H1 (cell line): ENCODE measurements at places on chromosomes 3 and 15.
A peak's percentile ranks its signal among the peaks of the same experiment; 100 is the strongest.

GRCh38 chr3:23549148-23549910, 256.4 kb upstream of the UBE2E1 start:
- no peak overlapping the region for H3K27ac ChIP-seq
- no peaks in the 10 kb centered on the region for H3K27me3 ChIP-seq
- no peaks in the 10 kb centered on the region for H3K36me3 ChIP-seq
- DNase-seq: no peak

DNA sequence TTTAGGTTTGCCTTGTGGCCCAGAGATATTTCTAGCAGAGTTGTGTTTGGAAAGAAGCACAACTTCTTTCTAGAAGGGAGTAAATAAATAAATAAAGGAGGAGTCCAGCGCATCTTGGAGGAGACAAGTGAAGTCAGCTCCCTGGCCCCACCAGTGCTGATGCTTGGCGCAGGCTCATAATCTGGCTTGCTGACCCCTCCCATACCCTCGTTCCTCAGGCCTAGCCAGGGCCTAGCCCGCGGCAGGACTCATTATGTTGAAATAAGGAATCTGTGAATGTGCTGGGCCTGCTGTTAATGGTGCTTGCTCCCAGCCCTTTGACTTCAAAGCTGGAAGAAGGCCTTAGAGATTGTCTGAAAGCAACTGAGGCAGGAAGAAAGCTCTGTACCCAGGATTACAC, 3.1 kb downstream of the ZNF710 start:
- H3K4me3 ChIP-seq: no peak overlapping the region
- peaks cover 18% of the 10 kb centered on the region for H3K4me1 ChIP-seq
- H3K36me3 ChIP-seq: no peaks in the 10 kb centered on the region
- H3K27ac ChIP-seq: no peak overlapping the region
- no peaks in the 10 kb centered on the region; the same call in 1 of the 2 replicates for H3K27me3 ChIP-seq

DNA sequence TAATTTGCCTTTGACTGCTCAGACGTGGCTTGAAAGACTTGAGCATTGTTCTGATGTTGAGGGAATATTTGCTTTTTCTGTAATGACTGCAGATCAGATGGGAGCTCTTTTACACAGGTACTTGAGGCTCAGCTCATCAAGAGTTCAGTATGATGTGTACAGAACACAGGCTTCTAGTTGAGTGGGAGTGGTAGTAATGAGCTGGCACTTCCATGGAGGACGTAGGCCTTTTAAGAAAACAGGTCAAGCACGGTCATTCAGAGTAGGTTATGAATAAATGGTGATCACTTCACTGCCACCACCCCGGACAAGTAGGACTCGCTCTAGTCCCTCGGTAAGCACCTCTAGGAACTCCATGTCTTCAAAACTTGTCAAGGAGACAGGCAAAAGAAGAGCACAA, 8.8 kb downstream of the EMC4 start:
- no peak for DNase-seq
- H3K4me1 ChIP-seq: no peaks in the 10 kb centered on the region
- H3K4me3 ChIP-seq: no peak overlapping the region
- peaks cover 24% of the 10 kb centered on the region for H3K36me3 ChIP-seq
- H3K27me3 ChIP-seq: no peaks in the 10 kb centered on the region

GRCh38 chr3:139455855-139456254, 20.5 kb downstream of the RBP2 start:
- no peak for DNase-seq
- no peak overlapping the region for H3K4me3 ChIP-seq
- H3K27me3 ChIP-seq: no peaks in the 10 kb centered on the region
- no peaks in the 10 kb centered on the region for H3K36me3 ChIP-seq

GRCh38 chr15:66136948-66137347, 116.6 kb downstream of the MEGF11 start:
- no peaks in the 10 kb centered on the region for H3K4me1 ChIP-seq
- no peak overlapping the region for H3K27ac ChIP-seq
- no peaks in the 10 kb centered on the region for H3K36me3 ChIP-seq
- no peak for DNase-seq

DNA sequence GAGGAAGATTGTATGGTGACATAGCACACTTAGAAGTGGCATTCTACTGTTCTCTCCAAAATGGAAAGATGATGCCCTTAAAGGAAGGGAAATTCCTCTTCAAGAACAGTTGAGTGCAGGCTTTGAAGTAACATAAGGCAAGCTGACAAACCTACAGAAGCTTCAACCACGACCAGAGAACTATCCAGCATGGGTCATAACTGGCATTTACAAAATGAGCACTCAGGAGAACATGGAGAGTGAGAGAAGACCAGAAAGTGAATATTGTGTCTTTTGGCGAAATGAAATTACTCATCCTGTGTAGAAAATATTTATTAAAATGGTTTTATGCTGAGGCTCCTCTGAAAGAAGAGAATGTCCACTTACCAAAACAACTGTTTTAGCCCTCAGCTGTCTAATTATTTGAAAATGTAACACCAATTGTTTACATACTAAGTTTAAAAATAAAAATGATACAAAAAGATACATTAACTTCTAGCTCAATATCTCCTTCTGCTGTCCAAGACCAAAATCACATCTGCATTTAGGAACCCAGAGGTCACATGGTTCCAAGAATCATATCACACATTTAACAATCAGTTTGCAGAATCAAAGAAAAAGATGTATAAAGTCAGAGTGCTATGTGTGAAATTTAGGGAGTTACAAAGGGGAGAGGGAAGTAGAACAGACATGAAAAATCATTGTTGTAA, 216.9 kb downstream of the ATP8B4 start:
- no peak overlapping the region for H3K27ac ChIP-seq
- H3K4me1 ChIP-seq: no peaks in the 10 kb centered on the region
- H3K36me3 ChIP-seq: no peaks in the 10 kb centered on the region

GRCh38 chr15:82540984-82541431, 751 bp upstream of the RPS17 start:
- H3K27me3 ChIP-seq: no peaks in the 10 kb centered on the region
- H3K36me3 ChIP-seq: peaks cover 37% of the 10 kb centered on the region
- no peak overlapping the region; the same call in 1 of the 2 replicates for H3K27ac ChIP-seq
- peak; percentile 63 for DNase-seq
- H3K4me3 ChIP-seq: peak overlapping the region; percentile 100

- no peak overlapping the region for H3K27ac ChIP-seq
- H3K36me3 ChIP-seq: no peaks in the 10 kb centered on the region
- no peaks in the 10 kb centered on the region for H3K4me1 ChIP-seq
- no peak overlapping the region for H3K4me3 ChIP-seq
- H3K27me3 ChIP-seq: no peaks in the 10 kb centered on the region
- no peak for DNase-seq
Measured at GRCh38 chr3:24533561-24534193, 39.0 kb upstream of the THRB start.
